ENCODE measurements at places on chromosomes 16 and 17.

GRCh38 chr16:49061137-49061714 is 220.4 kb downstream of the CBLN1 start:
- DNase-seq = peak; percentile 42

DNA sequence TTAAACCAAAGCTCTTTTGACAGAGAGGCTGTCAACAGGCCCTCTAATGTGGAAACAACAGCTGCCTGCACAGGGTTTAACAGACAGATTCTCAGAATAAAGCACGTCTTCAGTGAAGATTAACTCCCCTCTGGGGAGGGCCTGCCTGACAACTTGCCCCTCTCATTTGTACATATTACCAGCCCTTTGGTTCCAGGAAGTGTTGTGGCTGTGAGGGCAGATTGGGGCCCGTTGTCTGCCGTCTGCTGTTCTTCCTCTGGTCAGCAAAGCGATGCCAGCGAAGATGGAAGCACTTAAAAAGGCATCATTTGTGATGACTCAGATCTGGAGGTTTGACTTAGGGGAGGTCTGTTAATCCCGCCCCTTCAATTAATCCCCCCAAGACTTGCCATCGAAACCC is 177.0 kb upstream of the IRX6 start:
- no peak for DNase-seq

- no peak for DNase-seq
Observed at GRCh38 chr17:67574658-67575293, 143.0 kb upstream of the NOL11 start.

DNA sequence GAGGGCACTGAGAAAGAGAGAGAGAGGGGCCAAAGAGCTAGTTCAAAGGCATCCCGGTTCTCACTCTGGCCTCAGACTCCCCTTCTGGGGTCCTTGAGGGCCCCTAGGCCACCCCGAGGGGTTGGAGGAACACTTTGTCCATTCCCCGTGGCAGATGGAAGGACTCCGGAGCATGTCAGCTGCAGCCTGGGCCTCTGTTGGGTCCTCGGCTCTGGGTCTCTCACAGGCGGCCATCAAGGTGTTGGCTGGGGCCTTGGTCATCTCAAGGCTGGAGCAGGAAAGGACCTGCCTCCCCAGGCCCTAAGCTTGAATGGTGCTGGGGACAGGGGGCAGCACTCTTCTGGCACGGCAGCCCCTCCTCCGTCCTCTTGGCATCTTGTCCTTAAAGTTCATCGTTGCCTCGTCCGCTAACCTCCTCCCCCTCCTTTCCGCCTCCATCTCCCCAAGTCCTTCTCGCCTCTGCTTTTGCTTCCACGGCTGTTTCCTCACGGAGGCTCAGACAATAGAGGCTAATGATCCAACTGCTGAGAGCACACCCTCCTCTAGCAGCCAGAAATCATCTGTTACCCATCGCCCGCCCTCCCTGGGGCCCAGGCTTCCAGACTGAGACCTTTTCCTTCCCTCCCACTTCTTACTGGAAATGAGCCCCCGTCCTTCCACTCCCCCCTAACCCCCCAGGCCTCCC is 23.3 kb downstream of the CCR7 start:
- peak; percentile 74 for DNase-seq

- DNase-seq = peak; percentile 55
Observed at GRCh38 chr17:73480740-73481139, 163.5 kb downstream of the SDK2 start.

DNA sequence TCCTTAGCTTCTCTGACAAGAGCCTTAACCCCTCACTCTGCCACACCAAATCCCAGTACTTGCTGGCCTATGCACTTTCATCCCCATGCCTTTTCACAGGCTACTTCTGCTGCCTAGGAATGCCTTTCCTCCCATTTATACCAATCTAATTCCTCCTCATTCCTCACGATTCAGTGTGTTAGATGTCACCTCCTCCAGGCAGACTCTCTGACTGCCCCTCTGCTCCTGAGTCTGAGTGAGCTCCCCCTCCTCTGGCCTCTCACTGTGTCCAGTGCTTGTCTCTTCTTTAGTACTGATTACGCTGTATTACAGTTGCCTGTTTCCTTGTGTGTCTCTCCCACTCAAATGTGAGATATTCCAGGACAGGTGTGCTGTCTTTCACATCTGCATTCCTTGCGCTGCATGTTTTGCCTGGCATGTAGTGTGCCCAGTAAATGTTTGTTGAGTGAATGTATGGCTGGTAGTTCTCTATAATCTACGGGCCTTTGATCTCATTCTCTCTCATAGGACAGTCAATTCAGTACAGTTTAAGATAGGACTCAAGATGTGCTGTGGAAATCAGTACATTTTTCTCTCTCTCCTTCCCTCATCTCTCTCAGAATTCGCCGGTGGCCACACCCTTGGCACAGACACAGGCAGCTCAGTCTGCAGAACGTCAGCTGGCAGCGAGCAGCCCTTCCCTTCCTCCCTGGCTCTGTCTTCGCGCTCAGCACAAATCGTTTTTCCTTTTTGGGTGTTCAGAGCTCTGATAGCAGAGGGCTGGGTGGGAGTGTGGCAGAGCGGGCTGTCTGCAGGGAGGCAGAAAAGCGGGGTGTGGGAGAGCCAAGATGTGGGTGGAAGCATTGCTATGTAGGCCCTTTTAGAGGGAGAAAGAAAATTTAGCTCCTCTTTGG is 18.5 kb downstream of the ARL4D start:
- DNase-seq = peak; percentile 61

DNA sequence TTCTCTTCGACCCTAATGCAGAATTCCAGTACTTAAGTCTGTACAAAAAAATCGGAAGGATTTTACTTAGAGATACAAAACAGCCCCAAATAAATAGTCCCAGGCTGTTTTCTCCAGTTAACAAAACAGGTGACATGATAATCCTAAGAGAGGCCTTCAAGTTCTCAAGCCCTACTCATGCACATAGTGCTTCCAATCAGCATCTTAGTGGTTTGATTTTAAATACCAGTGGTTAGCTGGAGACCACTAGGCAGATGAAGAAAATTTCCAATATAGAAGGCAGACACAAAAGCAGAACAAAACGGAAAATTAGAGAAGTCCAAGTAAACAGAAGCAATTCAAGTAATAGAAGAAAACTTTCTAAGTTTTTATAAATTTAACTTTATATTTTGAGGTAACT is 5.2 kb upstream of the OR4D2 start:
- no peak for DNase-seq

DNA sequence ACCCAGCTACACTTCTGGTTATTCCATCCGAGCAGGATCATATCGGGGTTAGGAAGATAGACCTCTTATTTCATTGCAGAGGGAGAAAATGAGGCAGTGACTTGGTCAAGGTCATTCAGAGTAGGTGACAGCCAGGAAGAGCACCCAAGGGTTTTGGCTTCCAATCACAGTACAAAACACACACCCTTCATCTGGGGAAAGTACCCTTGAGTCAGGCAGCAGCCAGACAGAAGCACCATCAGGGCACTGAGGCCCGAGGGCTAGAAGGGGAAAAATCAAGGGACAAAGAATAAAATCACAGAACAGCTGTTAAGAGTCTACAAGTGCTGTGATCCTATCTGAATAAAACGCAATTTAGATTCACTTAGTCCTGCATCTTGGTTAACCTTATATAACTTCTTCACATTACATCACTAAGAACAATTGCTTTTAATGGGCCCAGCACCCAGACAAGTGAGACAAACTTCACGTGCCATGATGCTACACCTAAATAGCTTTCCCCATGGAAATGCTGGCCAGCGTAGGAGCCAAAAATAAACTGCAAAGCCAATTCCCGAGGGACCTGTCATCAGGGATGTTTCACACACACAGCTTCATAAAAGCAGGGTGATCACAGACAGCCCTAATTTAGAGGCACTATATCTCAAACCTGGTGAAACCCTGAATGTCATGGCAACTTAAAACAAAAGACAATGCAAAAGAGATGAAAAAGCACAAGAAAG is 4.9 kb downstream of the UBE2O start:
- no peak for DNase-seq

GRCh38 chr17:15965528-15965927 is 20.6 kb downstream of the ADORA2B start:
- no peak for DNase-seq

- DNase-seq = peak; percentile 61
Observed at GRCh38 chr17:15456972-15457722, 10.3 kb downstream of the CDRT4 start.

- no peak for DNase-seq
Observed at GRCh38 chr16:47590472-47590871, 129.3 kb downstream of the PHKB start.

GRCh38 chr16:1379304-1380076 is 27.8 kb downstream of the GNPTG start:
- peak; percentile 68 for DNase-seq

GRCh38 chr16:85935974-85936760 is 37.2 kb downstream of the IRF8 start:
- no peak for DNase-seq

DNA sequence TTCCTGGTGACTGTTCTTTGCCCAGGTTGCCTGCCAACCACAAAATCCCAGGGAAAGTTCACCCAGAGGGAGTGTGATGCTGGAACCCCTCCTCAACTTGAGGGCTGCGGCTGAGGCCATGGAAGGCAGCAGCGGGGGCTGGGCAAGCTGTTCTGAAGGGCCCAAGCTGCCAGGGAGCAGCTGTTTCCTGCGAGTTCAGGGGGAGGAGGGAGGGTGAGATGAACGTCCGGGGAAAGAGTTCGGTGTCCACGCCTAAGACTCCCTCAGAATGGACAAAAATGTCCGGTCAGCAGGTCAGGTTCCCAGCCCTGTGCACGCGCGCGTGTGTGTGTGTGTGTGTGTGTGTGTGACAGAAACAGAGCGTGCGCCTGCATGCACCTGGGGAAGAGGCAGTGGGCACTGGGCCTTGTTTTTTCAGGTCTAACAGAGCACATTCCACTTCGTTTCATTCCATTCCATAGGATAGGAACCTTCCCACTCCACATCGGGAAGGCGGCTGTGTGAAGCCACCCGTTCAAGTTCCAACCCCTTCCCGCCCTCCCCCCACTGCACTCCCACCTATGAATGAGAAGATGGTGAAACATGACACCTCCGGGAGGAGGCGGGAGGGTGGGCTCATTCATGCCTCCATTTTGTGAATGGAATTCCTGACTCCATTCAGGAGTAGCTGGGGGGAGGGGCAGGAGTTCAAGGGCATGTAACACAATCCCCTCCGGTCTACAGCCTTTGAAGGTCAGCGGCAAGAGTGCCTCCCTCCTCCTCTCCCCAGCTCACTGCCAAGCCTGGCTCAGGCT is 15.7 kb downstream of the ETV4 start:
- peak; percentile 84 for DNase-seq

GRCh38 chr17:77941004-77941403 is 17.5 kb upstream of the TNRC6C start:
- DNase-seq = no peak

DNA sequence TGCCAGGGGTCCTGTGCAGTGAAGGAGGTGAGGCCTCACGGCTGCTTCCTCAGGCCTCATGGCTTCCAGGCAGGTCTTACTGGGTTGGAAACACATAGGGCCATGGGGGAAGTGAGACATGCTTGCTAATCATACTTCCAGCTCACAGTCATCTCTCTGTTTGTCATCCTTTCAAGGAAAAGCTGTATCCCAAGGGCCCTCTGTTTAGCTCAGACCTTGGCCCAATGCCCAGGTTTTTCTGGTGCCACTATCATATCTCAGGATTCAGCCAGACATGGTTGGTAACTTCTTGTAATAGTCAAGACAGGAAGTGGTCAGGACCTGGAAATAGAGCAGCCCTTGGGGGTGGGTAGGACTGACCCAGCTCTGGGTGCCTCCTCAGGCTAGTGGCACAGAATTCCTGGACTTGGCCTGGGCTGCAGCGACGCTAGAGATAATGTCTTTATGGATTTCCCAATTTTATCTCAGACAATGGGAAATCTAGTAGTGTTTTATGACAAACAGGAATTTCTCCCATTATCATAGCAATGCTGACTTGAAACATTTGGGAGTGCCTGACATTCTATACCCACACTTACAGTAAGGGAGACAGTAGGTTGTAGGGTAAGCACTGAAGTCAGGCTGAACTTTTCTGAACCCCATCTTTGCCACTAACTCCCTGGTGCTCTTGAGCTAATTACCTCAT is 13.5 kb upstream of the ITGB3 start:
- DNase-seq = peak; percentile 88

DNA sequence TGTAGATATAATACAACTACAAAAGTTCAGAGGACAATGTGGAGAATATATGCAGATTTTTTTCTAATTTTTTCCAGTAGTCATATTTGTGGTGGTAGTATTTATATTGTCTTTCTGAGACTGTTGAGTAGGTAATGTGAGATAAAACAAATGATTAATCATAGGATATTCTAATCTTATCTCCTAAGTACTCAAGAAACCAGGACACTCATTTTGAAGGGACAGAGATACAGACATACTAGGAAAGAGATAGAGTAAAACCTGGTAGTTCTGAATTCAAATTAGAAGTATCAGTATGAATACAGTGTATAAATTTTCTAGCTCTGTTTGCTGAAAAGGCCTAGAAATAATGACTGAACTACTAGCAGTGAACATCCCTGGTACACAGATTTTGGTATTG is 141.7 kb upstream of the ASIC2 start:
- DNase-seq = no peak

DNA sequence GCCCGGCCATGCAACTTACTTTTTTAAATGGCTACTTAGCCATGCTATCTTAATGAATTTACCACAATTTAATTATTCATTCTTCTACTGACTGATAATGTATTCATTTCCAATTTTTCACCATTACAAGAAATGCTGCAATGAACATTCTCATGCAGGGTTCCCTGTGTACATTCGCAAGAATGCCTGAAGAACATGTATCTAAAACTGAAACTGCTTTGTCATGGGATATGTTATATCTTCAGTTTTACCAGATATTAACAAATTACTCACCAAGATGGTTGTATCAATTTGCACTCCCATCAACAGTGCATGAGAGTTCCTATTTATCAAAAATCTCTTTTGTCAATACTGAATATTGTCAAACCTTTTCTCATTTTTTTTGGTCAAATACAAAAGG is 100.8 kb downstream of the SLC39A11 start:
- no peak for DNase-seq

DNA sequence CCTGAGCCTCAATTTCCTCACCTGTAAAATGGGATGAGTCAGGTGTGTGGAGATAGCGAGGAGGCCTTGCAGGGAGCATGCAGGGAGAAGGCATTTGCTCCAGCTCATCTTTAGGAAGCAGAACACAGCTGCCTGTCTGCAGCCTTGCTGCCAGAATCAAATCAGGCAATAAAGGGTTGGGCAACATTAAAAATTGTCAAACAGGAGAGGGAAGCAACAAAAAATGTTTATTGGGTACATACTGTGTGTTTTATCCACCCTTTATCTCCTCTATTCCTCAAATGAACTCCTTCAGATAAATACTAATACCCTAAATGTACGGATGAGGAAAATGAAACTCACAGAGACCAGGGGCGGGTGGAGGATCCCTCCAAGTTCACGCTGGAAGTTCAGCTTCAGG is 12.2 kb downstream of the KRT16 start:
- DNase-seq = no peak

DNA sequence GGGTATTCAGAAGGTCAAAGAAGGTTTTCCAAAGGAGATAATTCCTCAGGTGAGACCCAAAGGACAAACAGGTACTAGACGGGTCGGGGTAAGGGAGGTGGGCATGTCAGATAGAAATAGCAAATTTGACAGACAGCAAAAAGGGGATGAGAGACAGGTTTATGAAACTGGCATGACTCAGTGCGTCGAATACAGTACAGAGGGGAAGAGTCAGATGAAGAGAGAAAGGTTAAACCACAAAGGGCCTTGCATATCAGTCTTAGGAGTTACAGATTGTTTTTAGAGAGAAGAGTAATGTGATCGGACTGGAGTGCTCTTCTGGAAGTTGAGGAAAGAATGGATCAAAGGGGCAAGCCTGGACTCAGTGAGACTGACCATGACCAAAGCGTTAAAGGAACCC is 88.4 kb downstream of the ZZEF1 start:
- DNase-seq = no peak

GRCh38 chr17:38705803-38706504 is 881 bp downstream of the MLLT6 start:
- peak; percentile 83 for DNase-seq

- DNase-seq = peak; percentile 55
Observed at GRCh38 chr16:85461814-85462713, 151.1 kb upstream of the GSE1 start.

All from heart right ventricle (tissue), 16 donors.